ENCODE measurements at places on chromosomes 6 and 20.

- DNase-seq: no peak
Observed at GRCh38 chr6:69179681-69180080, 544.6 kb downstream of the ADGRB3 start.

DNA sequence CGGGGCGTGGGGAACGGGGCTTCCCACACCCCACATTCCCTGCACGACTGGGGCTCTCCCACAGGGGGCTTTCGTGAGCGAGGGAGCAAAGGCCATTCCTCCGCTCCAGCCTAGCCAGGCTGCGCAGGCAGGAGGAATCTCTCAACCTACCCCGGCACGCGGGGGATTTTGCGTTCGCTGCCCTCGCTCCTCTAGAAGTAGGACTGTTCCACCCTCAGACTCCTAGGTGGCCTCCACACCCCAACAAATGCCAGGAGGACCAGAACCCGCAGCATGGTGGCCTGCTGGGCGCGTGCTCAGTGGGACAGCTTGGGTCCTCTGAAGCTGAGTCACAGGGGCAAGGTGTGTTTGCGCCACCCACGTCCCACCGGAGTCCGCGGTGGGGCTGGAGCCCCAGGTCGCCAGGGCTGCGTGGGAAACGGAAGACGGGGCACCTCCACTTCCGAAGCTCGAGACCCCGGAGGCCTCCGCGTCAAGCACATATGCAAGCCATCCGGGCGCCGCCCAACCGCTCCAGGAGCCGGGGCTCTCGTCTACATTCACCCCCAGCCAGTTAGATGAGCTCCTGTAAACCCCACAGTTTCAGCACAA is 1938.5 kb upstream of the DEFB115 start:
- DNase-seq: no peak

DNA sequence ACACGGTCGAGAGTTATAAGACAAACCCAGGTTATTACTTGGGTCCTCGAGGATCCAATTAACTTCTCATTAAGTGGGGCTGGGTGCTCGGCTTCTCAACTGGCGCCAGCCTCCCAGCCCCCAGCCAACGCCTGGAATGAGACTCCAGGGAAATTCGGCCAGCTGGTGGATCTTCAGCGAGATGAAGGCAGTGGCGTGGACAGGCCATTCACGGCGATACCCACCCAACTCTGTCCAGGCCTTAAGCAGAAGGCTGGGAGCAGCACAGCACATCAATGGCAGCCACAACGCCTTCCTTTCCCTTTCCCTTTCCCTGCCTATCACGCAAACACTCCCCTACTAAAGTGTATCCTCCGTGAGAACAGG is 868 bp downstream of the METTL24 start:
- no peak for DNase-seq

DNA sequence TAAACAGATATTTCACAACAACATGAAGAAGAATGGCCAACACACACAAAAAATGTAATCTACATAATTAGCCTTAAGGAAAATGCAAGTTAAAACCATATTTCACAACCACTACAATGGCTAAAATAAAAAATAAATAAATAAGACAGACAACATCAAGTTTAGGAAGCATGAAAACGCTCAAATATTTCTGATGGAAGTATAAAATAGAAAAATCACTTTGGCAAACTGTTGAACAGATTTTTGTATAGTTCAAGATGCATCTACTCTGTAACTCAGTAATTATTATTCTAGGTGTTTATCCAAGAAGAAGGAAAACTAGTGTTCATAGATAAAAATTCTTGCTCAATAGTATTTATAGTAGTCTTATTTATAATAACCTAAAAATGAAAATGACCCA is 1410.1 kb upstream of the ADGRB3 start:
- DNase-seq: no peak

DNA sequence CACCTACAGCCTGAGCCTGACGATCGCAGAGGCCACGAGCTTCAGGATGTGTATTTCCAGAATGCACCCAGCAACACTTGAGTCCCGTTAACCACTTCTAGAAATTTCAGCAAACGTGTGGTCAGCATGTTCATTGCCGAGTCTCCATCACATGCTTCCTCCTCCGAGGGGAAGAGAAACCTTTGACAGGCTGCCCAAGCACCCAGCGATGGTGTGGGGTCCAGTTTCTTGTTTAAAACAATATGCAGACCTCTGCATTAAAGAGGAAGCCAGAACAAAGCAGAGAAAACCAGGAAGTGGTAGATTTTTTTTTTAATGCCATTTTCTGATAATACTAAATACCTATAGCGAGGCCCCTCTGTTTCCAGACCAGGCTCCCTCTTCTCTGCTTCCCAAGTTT is 71.9 kb downstream of the GNAS-AS1 start:
- DNase-seq: no peak

DNA sequence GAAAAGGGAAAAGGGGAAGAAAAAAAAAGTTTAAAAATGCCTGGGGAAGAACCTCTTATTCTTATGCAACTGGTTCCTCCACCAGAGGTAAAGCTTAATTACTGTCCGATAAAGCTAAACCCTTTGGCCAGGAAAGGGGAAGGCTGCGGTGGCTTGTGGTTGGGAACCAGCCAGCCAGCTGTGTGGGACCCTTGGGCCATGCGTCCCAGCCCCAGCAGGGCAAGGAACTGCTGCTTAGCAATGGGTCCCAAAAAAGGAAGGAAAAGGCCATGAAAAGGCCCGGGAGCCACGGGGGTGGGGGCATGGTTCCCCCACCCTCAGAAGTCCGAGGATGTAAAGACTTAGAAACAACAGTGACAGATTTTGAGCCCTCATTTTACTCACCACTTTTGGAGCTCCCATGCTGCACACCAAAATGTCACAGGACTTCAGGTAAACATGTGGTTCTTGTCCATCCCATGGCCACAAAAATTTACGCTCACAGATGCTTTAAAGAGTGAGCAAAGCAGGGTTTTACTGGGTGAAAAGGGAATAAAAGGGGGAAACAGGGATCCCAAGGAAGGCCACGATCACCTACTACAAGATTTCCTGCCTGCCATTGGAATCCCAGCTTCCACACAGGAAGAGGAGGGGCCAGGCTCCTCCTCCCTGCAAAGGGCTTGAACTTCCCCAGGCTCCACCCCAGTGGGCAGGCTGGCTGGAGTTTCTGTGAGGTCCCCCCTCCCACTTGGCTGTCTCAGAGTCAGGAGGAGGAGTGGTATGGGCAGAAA is 1234.7 kb upstream of the GJE1 start:
- DNase-seq: peak; percentile 57

DNA sequence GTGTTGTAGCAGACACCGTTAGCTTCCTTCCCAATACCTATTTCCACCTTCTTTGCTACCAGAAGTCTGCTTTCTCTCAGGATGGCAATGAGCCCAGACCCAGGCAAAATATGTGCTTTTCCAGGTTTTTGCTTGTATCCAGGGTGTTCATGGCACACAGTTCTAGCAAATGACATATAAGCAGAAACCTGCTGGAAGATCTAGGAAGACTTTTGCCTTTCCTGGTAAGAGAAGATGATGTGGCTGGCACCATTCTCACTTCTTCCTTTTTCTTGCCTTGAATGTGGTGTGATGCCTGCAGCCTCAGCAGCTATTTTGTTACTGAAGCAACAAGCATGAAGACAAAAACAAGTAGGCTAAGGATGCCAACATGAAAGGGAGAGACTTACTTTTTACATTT is 19.2 kb upstream of the TBC1D22B start:
- no peak for DNase-seq

DNA sequence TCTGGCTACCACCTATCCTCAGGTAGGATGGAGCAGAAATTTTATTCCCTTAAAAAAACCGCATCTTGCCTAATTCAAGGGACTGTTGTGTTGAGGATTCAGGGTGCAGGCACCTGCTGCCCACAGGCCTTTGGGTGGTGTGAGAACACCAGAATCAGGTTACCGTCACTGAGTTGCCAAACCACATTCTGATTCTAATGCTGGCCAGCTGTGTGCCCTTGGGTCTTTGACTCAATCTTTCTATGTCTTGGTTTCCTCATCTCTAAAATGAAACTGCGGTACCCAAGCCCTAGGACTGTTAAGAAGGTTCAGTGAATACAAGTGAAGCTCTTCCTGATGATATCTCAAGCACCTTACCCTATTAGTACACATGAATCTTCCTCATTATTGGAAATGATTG is 827.3 kb downstream of the DHX35 start:
- DNase-seq: no peak

DNA sequence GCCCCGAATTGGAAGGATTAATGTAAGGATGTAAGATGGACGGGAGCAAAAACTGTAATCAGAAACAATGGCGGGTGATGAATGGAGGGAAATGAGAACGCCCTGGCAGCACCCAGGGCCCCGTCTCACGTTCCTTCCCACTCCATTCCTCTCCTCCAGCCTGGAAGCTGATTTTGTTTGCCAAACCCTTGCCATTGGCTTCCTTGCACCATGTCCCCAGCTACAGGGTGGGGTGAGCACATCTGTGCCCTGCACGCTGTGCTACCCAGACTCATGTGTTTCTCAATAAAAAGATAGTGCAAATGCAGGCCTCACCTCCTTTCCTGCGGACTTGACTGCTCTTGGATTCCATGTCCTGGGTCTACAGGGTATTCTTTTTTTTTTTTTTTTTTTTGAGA is 26.7 kb downstream of the SCP2D1 start:
- no peak for DNase-seq

GRCh38 chr6:129871221-129871620 is 10.1 kb upstream of the TMEM244 start:
- DNase-seq: no peak

GRCh38 chr6:137261761-137262160 is 42.6 kb upstream of the IFNGR1 start:
- no peak for DNase-seq

DNA sequence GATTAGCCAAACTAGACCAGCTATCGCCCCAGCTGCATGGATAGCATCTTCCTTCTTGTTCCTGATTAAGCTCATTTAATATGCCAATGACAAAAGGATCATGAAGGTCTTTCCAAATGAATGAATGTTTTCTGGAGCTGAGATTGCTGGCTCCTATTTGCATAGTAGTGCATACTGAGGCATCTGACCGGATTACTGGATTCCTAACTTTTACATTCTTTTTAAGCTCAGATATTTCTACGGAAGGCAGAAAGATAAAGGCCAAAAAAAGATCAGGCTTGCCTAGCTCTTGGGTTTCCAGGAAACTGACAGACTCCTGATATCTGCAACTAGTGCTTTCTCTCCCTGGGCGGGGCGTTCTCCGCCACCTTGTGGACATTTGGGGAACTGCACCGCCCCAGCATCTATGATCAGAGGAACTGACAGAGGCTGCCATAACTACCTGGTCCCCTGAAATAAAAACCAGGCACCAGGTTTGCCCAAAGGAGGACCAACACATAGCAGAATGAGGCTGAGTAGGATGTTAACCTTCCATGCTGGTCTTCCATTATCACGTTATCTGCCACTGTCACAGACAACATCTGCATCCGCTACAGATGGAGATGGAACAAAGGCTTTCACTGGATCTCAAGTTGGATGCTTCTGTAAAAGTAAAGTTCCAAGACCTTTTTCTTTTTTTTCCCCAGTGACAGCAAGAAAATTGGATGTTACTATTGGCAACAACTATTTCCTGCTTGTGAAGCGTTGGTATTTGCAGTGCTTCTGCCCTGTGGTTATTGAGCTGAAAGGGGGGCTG is 33.2 kb downstream of the NT5E start:
- DNase-seq: peak; percentile 58

DNA sequence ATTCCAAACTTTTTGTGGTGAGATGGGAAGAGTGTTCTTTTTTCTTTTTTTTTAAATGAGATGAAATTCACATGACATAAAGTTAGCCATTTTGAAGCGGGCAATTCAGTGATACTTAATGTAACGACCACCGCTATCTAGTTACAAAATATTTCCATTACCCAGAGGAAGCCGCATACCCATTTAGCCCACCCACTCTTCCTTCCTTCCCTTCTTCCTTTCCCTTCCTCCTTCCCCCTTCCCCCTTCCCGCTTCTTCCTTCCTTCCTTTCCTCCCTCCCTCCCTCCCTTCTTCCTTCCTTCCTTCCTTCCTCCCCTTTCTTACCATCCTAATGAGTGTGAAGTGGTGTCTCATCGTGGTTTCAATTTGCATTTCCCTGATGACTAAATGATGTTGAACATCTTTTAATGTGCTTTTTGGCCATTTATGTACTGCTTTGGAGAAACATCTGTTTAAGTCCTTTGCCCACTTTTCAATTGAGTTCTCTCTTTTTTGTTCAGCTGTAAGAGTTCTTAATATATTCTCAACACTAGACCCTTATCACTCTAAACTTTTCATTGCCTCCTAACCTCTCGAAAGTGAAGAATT is 371.1 kb downstream of the FARS2 start:
- no peak for DNase-seq

GRCh38 chr20:51542033-51542570 is 417 bp downstream of the NFATC2 start:
- no peak for DNase-seq

- no peak for DNase-seq
Observed at GRCh38 chr6:100464903-100465700, at the start of gene SIM1. TSS of gene SIM1 (minus strand) at chr6:100464921. CDS start at chr6:100463468, 1,453 bp downstream.

DNA sequence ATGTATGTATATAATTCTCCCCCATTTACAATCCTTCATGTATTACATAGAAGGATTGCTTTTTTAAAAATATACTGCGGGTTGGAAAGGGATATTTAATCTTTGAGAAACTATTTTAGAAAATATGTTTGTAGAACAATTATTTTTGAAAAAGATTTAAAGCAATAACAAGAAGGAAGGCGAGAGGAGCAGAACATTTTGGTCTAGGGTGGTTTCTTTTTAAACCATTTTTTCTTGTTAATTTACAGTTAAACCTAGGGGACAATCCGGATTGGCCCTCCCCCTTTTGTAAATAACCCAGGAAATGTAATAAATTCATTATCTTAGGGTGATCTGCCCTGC is 3.6 kb downstream of the FOXC1 start:
- no peak for DNase-seq

GRCh38 chr6:97689078-97689754 is 406.2 kb upstream of the MMS22L start:
- no peak for DNase-seq

- no peak for DNase-seq
Observed at GRCh38 chr6:135250234-135250633, 69.1 kb downstream of the MYB start.

DNA sequence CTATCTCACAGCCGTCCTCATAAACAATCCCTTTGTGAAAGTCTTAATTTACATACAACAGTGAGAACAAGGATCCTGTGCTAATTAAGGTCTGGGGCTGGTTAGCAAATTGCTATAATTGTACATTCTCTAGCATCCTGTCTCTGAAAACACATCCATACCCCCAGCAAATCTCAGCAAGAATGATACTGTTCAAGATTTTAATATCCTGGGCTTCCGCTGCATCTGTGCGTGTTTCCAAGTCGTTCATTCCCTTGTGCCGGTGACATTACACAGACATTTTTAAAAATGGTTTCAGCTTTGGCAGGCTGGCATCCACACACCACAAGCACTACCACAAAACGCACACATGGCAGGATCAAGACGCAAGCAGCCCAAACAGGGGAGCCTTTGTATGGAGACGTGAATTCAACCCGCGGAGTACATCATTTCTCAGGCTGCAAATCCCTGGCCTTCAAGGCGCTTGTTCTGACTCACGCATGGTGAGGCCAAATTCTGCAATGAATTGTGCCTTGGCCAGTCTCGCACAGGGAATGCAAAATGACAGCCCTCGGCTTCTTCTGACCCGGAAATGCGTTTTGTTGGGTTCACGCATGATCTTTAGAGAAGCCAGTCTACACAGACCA is 20.3 kb downstream of the ZMYND8 start:
- DNase-seq: no peak
